RPMI7951 (cell line): ENCODE measurements at places on chromosomes 7 and 10. TPM values are rescaled to one million over a fixed set of nuclear protein-coding genes. Genes with fewer than 3 reads are reported as not detected.
A peak's percentile ranks its signal among the peaks of the same experiment; 100 is the strongest.

DNA sequence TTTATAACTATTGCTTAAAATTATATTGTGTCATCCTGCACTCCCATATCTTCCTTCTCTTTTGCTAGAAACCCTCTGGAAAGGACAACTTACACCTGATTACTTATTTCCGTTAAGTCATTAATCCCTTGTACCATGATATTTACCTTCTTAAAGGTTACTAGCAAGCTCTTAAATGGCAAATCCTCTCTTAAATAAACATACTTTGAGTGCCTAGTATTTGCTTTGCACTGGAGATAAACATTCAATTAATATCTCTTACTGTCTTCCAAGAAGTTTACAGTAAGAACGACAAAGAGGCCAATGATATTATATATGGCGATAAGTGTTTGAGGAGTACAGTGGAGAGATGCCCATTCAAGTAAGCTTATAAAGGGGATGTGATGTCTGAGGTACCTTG, 278.3 kb downstream of the HGF start:
- no peak for DNase-seq

DNA sequence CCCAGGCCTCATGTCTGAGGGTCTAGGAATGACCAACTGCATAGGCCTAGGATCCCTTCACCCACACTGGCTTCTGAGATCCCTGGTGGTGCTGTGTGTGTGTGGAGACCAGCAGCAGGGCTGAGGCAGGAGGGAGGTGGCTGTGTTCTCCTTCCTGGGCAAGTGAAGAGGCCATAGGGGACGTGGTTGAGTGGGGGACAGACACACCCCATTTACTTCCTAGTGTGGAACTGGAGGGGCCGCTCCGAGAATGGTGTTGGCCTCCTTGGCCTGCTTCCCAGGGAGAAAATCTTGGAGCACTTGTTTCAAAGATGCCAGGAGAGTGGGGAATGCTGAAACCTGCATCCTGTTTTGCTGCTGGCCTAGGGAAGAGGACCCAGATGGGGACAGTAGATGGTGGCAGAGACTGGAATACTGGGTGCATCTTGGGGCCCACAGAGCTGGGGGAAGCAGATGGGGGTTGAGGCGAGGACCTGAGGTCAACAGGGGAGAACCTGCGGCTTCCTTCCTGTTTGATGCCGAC, 19.1 kb downstream of the UBTD1 start:
- DNase-seq: no peak

GRCh38 chr10:14173391-14173705, 157.4 kb downstream of the FRMD4A start:
- peak; percentile 66 for DNase-seq

DNA sequence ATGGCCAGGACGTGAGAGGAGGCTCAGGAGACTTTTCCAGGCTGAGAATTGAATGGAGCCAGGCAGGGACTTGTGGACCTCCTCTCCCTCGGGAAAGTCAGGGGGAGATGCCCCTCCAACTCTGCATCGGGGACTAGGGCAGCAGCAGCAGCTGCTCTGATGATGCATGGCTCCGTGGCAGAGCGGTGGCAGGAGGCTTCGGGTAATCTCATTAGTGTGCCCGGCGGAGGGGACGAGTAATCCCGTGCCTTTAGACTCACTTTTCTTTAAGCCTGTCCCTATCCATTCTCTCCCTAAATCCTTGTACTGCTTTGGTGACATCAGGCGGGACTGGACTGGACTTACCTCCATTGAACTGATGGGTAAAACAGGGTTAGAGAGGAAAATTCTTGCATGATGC, 75.1 kb downstream of the ZMIZ1 start:
- no peak for DNase-seq

GRCh38 chr10:96968682-96969423, 136.8 kb downstream of the LCOR start:
- no peak for DNase-seq

GRCh38 chr7:100132697-100133151, 6.0 kb downstream of the MBLAC1 start:
- peak; percentile 67 for DNase-seq

GRCh38 chr10:5723692-5724091, 39.1 kb downstream of the TASOR2 start:
- no peak for DNase-seq

DNA sequence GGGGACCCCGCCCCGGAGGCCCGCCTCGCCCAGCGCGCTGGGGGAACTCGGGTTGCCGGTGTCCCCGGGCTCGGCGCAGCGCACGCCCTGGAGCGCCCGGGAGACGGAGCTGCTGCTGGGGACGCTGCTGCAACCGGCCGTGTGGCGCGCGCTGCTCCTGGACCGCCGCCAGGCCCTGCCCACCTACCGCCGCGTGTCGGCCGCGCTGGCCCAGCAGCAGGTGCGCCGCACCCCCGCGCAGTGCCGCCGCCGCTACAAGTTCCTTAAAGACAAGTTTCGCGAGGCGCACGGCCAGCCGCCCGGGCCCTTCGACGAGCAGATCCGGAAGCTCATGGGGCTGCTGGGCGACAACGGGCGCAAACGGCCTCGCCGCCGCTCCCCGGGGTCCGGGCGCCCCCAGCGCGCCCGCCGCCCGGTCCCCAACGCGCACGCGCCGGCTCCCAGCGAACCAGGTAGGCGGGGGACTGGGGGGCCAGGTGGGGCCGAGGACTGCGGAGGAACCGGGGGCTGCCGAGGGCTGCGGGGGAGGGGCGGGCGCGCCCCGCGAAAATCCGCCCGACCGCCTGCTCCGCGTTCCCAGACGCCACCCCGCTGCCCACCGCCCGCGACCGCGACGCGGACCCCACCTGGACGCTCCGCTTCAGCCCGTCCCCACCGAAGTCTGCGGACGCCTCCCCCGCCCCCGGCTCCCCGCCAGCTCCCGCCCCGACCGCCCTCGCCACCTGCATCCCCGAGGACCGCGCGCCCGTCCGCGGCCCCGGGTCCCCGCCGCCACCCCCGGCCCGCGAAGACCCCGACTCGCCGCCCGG, 574 bp downstream of the UTF1 start:
- no peak for DNase-seq

GRCh38 chr7:54858008-54858692, 99.1 kb upstream of the SEC61G start:
- no peak for DNase-seq

FAM241B gene
- 0.36 TPM in 1 of 2 replicates, not detected in the other for total RNA-seq

TRIM73 gene
- total RNA-seq: under 0.01 and 0.29 TPM in 2 replicates

FFAR4 gene
- not detected in 2 replicates for total RNA-seq

ABCB4 gene
- total RNA-seq: 0.60 and 0.68 TPM in 2 replicates
